Amygdala (tissue), 56 donors: ENCODE measurements at places on chromosomes 16 and 17.

DNA sequence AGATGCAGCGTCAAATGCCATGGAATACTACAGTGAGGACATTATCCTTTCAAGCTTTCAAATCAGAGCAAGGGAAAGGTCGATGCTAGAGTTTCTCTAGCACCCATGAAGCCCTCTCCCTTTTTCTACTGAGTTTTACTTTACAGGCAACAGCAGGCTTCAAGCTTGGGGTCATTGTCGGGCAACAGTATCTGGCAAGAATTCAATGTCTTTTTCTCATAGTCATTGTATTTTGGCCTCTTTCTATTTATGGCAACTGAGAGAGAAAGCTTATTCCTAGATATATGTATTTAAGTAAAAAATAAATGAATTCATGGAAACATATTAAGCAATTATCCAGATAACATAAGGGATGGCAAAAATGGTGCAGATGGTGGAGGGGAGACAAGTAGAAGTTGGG lies 364 bp upstream of the CETP start:
- DNase-seq = no peak

DNA sequence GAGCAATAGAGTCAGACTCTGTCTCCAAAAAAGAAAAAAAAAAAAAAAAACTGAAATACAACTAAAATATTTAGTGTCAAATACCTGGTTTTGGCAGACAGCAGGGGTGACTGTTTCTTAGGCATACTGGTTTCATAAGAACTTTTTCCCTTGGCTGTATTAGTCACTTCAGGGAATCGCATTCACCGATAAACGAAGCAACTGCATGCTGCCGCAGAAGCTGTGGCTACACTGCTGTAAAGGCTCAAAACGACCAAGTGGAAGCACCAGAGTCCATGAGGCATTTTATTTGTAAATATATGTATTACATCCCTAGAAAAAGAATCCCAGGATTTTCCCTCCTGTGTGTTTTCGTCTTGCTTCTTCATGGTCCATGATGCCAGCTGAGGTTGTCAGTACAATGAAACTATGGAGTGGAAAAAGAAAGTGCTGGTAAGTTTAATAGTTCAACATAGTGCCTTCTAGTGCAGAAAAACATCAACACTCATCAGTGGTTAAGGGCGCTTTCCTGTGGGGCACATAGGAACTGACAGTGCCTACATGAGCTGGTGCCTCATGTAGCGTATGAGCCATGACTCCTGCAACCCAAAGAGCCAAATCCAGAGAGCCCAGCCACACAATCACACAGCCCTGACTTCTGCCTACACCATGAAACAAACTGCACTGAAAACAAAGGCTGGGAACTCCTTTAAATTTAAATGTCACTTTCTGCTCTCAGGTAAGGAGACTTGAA lies 7.3 kb downstream of the RPS15A start:
- no peak for DNase-seq

DNA sequence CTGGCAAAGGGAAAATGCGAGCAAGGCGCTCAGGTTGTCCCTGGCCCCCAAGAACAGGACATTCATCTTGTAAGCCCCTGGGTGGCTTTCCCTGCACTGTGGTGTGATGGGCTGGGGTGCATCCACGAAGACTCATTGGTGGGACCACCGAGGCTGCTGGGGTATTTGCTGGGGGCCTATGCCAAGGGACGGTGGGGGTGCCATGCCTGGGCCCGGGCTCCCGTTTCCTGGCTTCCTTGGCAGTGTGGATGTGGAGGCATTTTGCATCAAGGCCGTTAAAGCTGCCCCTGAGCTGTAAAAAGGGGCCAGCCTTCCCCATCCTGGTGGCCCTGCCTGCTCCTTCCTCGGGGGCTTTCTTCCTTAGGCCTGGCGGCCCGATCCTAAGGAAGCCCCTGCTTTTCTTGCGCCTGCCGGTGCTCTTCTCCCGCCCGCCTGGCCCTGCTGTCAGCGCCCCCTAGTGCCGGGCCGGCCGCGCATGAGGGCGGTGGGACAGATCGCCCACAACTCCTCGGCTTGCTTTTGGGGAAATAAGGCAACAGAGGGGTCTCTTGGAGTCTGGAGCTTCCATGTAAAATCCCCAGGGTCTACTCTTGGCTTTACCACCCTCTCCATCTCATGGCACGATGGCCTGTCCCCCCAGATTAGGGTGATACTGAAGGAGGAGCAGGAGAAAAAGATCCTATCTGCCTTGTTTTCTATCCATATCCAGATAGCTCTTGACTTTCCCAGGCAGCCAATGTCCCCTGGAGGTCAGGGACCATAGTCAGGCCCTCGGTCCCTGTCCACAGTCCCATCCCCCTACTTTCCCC lies 9.8 kb upstream of the TBX2 start:
- DNase-seq = no peak

DNA sequence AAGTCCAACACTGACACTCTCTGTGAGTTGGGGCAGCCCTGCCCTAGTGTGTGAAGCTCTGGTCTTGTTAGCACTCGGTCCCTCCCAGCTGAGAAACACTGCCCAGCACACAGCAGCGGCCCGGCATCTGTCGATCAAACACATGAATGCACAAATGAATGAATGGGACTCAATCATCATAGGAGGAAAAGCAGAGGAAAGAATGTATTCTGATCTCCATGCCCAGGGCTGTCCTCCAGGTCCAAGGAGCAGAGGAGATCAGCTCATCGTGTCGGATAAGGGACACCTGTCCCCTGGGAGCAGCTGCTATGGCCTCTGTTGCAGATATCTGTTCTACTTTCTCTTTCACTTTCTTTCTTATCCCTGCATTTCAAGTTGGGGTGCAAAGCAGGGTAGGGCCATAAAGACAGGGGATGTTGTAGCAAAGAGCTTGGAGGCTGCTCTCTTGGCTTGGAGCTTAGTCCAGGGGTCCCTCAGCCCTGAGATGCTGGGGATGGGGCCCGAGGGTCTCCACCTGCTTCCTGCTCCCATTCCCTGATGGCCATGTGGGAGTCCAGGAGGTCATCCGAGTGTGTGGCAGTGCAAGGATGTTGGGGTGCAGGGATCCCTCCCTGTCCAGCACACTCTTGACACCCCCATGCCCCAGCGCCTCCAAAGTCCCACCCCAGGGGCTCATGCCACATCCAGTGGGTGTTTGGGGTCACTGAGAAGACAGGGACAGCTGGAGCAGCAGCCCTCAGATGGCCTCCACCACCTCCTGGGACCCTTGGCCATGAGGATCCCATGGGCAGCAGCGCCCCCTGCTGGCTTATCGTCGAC lies 88.2 kb downstream of the IRF8 start:
- DNase-seq = no peak

DNA sequence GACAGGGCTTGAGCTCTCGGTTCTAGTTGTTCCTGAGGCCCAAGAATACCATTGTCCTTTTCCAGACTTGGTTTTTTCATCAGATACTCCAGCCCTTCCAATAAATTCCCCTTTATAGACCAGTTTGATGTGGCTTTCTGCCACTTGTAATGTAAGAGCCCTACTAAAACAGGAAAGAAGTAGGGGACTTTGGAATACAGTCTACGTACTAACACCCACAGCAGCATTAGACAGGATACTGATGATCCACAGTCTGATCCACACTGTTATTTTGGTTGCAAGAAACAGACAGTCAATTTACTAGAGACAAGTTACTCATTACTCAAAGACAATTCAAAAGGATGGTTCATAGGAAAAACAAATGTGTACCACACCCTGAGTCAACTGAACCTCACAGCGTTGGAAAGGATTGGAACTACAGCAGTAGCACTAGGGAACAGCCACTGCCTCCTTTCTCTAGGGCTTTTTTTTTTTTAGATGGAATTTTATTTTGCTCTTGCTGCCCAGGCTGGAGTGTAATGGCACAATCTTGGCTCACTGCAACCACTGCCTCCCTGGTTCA lies 45.9 kb upstream of the MED13 start:
- DNase-seq = no peak

DNA sequence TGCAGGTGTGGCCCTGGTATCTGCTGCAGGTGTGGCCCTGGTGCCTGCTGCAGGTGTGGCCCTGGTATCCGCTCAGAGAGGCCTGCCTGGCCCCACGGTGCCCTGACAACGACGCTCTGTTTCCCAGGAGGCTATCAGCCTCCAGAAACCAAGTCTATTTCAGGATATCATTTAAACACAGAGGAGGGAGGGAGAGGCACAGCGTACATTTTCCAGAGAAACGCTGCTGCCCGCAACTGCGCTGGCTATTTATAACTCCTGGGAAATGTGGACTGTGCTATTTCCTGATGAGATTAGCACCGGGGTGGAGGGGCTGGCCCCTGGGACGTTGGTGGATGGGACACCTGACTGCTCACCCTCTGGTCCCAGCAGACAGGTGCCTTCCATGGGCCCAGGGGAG lies 22.5 kb downstream of the TIMM22 start:
- no peak for DNase-seq

DNA sequence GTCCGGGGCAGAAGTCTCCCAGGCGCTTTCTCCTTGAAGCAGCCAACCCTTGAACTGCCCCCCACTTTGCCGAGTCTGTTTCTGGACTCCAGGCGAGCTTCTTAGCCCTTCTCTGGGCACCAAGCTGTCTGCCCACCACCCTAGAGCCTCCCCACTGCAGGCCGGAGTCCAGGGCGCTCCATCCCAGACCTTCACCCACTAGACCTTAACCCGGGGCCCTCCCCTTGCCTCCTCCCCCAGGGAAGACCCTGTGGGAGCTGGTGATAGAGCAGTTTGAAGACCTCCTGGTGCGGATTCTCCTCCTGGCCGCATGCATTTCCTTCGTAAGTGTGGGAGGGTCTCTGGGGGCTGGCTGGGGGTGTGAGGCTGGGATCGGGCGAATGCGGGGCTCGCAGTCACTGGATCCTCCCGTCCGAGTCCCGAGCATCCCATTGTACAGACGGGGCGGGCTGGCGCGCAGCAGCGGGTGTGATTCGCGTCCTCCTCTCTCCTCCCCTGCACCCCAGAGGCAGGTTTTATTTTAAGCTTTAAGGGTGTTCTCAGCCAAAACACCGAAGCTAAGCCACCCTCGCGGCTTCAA lies 1.1 kb downstream of the ATP2A1 start:
- DNase-seq = no peak

DNA sequence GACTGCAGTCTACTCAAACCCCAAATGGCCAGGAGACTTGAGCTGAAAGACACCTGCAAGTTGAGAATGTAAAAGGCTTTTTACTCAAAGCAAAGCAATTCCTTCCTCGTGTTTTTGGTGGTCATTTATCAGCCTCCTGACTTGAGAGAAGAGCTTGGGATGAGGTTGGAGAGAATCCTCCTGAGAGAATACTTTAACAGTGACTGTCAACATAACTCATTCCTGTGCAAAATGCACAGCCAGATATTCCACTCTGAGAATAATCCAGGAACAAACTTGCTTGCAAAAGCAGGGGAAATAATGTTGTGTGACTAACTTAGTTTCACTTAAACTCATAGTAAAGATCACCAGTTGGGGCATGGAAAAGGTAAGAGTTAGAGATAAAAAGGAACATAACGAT lies 53.4 kb downstream of the SNTB2 start:
- no peak for DNase-seq

GRCh38 chr17:78854508-78854907 lies 13.9 kb upstream of the USP36 start:
- DNase-seq = no peak

GRCh38 chr17:82483836-82484235 lies 25.3 kb downstream of the NARF start:
- DNase-seq = no peak

DNA sequence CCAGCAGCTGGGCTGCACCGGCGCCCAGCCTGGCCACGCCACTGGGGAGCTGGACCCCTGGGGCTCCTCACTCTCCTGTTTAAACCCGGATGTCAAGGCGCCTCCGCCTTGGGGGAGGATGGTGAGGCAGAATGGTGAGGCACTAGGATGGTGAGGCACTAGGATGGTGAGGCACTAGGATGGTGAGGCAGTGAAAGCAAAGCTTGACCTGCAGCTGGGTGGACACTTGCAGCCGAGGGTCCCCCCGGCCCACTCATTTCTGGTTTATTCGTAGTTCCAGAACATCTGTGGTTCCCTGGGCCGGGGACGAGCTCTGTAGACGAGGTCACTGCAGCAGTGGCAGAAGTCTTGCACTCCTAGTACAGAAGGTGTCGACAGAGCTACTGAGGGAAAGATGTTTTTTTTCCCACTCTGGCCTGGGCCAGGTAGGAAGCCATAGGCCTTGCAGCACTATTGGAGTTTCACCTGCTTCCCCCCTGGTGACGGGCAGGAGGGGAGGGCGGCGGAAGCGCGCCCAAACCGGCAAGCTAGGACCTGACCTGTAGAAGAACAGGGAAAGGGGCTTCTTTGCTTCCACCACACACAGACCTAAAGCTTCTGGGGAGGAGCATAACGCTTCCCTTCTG lies 1.1 kb upstream of the HNF1B start:
- DNase-seq = no peak

GRCh38 chr16:22364241-22364640 lies 10.2 kb downstream of the CDR2 start:
- DNase-seq = no peak

DNA sequence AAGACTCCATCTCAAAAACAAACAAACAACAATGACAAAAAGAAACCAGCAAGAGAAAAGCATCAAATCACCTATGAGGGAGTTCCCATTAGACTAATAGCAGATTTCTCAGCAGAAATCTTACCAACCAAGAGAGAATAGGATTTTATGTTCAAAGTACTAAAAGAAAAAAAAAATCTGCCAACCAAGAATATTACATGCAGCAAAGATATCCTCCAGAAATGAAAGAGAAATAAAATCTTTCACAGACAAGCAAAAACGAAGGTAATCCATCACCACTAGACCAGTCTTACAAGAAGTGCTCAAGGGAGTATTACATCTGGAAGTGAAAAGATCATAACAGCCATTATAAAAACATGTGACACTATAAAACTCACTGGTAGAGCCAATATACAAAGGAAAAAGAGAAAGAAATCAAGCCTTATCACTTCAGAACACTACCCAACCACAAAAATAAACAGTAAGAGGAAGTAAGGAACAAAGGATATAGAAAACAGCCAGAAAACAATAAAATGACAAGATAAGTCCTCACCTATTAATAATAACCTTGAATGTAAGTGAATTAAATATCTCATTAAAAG lies 66.3 kb downstream of the STX8 start:
- no peak for DNase-seq

DNA sequence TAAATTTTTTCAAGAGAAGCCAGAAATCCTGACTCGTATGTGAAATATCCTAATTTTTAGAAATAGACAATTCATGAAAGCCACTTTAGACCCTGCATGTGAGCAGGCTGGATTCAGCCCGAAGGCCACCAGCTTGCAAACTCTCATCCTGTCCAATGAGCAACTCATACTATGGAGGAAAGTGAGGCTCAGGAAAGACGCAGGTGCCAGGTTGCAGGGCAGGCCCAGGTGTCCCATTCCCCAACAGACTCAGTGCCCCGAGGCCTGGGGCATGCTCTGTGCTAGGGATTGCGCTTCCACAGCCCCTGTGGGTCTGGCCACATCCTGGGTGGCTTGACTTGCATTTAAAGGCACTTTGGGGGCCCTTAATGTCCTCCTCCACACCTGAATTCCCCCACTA lies 16.7 kb upstream of the RASD1 start:
- no peak for DNase-seq

DNA sequence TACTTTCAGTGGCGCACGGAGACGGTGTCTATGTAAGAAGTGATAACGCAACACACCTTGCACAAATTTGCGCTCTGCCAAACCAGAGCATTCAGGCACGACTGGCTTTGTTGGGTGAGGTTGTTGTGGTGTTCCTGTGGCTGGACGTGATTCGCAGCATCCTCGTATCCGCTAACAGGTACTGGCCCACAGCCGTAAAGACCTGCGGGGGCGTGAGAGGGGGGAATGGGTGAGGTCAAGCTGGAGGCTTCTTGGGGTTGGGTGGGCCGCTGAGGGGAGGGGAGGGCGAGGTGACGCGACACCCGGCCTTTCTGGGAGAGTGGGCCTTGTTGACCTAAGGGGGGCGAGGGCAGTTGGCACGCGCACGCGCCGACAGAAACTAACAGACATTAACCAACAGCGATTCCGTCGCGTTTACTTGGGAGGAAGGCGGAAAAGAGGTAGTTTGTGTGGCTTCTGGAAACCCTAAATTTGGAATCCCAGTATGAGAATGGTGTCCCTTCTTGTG lies 510.9 kb downstream of the KCNJ18 start:
- no peak for DNase-seq
